ENCODE measurements at places on chromosomes 6 and 20.

GRCh38 chr20:36604952-36605398 lies 604 bp upstream of the RAB5IF start:
- DNase-seq: no peak

DNA sequence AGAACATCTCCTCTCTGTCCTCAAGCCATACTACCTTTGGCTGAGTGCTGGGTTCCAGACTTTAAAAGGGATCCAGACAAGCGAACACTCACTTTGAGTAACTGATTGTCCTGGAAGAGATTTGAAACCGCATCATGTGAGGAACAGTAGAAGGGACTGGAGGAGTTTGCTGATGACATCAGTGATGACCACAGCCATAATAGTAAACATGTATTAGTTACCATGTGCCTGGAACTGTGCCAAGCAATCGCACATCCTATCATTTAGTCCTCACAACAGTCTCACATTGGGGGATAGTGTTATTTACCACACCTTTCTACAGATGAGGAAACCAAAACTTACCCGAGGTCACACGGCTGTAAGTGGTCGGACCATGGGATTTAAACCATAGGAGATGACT lies 39.8 kb downstream of the ARMC2 start:
- DNase-seq: no peak

- DNase-seq: no peak
These were observed 1.2 kb upstream of the ACSS1 start for GRCh38 chr20:25058847-25059810.

- DNase-seq: no peak
These were observed at the start of gene WFDC2 for GRCh38 chr20:45469336-45470261. WFDC2 (plus strand) TSS chr20:45469753; CDS start chr20:45469782, 29 bp downstream.

- DNase-seq: no peak
These were observed 4.0 kb downstream of the ZSWIM3 start for GRCh38 chr20:45861221-45862075.

GRCh38 chr20:48049641-48050040 lies 264.4 kb upstream of the SULF2 start:
- no peak for DNase-seq

- DNase-seq: no peak
These were observed 19.4 kb upstream of the BAK1 start for GRCh38 chr6:33599413-33599938.

- no peak for DNase-seq
These were observed 1.7 kb upstream of the GMPR start for GRCh38 chr6:16236631-16237199.

DNA sequence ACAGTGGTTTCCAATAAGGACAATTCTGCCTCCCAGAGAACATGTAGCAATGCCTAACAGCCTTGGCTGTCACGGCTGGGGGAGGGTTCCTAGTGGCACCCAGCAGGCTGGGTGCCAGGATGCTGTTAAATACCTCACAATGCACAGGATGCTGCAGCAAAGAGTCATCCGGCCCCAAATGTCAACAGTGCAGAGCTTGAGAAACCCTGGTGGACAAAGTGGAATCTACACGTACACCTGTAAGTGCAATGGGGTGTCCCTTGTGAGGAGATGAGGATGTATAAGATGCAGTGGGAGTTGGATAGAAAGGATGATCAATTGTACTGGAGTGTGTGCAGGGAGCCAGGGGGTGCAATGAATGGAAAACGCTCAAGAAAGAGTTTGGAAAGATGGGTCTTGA lies 142.4 kb downstream of the FNDC1 start:
- no peak for DNase-seq

- DNase-seq: no peak
These were observed 5.8 kb downstream of the TUBB start for GRCh38 chr6:30725713-30726505.

GRCh38 chr6:157281570-157281969 lies 41.7 kb downstream of the TMEM242 start:
- no peak for DNase-seq

- DNase-seq: no peak
These were observed 20.3 kb downstream of the CST7 start for GRCh38 chr20:24969186-24970029.

GRCh38 chr20:43916881-43917371 lies 2.3 kb downstream of the TOX2 start:
- no peak for DNase-seq

- peak; percentile 34 for DNase-seq
These were observed 597 bp downstream of the ADA start for GRCh38 chr20:44650771-44651433.

- no peak for DNase-seq
These were observed 766 bp upstream of the TINAG start for GRCh38 chr6:54307439-54307910.

DNA sequence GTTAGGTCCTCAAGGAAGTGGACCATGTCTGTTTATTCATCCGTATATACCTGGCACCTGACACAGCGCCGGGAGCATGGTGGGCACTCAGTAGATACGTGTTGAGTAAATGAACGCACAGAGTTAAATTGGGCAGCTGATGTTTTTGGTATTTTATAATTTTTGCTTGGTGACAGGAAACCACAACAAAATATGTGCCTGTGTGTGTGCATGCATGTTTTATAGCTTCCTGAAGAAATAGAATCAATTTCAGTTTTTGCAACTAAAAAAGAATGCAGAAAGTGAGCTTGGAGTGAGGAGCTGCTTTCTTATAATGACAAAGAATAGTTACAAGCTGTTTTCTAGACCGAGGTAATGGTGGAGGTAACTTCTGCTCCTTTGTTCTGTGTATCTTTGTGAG lies 91.4 kb downstream of the PLCB4 start:
- DNase-seq: no peak

- no peak for DNase-seq
These were observed 664.8 kb upstream of the MMS22L start for GRCh38 chr6:97947841-97948240.

- DNase-seq: no peak
These were observed 53.7 kb upstream of the STX16 start for GRCh38 chr20:58597249-58597891.

GRCh38 chr6:111242452-111242851 lies 155.1 kb downstream of the SLC16A10 start:
- no peak for DNase-seq

- DNase-seq: no peak
These were observed 343.0 kb downstream of the CDKAL1 start for GRCh38 chr6:20877008-20877937.

- no peak for DNase-seq
These were observed 65.5 kb upstream of the BTBD3 start for GRCh38 chr20:11852189-11852588.

- no peak for DNase-seq
These were observed 4.7 kb upstream of the LY86 start for GRCh38 chr6:6583836-6584235.

DNA sequence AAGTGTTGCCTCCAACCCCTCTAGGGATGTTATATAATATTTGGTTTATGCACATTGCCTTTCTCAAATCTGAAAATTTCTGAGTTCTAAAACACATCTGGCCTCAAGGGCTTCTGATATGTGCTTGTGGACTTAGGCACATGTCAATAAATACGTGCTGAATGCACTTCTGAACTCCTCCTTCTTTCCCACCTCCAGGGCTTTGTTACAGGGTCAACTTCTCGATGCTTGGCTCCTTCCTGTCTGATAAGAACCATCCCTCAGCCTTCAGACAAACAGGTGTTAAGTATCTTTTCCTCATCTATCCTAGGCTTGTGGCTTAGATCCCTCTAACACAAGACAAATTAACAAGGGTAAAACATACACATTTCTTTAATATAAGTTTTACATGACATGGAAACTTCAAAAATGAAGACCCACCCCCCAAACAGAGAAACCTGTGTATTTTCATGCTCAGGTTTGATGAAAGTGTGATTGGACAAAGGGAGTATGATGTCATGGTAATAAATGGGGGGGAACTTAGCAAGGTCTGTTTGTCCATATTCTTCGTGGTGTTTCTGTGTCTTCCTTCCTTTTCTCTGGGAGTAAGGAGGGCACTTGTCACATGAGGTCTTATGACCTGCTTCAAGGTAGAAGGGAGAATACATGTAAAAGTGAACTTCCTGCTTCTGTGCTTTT lies 326.9 kb downstream of the CD83 start:
- DNase-seq: no peak

GRCh38 chr6:160259598-160259997 lies 977 bp upstream of the SLC22A2 start:
- DNase-seq: no peak

DNA sequence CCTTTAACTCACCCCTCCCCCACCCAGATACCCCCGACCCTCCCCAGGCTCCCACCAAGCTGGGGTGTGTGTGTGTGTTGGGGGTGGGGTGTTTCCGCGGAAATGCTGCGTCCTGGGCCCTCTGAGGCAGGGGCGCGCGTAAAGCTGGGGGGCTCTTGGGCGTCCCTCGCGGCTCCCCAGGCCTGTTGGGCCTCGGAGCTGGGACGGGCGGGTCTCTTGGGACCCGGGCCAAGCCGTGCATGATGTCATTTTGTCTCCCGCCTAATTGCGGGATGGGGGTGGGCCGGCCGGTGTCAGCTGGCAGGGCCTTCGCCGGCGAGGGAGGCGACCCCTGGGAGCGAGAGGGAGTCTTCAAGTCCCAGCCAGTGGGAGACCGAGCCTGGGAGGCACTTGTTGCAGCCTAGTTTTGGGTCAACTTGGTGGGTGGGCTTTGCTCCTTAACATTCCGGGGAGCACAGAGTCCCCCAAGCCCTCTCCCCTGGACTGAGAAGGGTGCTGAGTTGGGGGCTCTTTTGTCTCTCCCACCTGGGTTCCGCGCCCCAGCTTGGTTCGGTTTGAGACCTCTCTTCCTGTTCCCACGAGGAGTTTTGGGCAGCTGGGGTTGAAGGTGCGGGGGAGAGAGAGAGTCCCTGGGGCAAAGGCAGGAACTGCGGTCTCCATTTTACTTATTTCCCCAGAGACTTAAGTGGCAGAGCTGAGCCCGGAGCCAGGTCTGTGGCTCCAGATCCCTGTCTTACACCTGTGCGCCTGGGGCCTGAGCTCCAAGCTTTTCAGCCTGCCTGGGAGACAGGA lies 623 bp downstream of the MYBL2 start:
- DNase-seq: no peak

DNA sequence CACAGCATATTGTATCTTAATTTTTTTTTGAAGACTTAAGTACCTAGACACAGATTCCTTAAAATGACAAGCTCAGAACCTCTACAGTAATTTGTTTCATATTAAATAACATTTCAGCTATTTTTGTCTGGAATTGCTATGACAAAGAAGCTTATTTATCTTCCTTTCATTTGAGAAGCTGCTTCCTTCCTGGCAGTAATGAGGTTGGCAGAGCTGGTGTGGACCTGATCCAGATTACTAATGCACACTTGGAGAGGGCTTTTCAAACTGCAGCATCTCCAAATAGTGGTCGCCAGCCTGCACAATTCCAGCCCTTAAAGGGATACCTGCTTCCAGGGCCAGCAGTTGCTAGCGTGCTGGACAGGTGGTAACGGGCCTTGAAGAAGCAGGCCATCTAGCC lies 12.1 kb downstream of the PTCHD4 start:
- no peak for DNase-seq

DNA sequence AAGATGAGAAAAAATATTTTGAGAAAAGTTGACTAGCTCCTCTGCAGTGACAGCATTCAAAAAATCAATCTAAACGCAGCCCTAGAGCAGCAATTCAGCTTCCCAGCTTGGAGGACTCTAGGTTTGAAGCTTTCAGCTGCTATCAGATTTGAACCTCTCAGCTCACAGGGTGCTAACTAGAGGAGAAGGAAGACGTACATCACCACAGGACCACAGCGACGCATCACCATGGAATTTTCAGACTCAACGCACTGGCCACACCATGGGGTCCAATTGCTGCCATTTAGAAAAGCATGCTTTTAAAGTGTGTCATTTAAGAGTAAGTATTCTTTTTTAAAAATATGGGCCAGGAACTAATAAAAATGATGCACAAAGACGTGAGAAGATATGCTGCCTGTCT lies 45.0 kb upstream of the FUCA2 start:
- no peak for DNase-seq

GRCh38 chr6:129312880-129313279 lies 397.1 kb downstream of the ARHGAP18 start:
- no peak for DNase-seq

GRCh38 chr6:3355011-3355357 lies 96.2 kb downstream of the PSMG4 start:
- no peak for DNase-seq

DNA sequence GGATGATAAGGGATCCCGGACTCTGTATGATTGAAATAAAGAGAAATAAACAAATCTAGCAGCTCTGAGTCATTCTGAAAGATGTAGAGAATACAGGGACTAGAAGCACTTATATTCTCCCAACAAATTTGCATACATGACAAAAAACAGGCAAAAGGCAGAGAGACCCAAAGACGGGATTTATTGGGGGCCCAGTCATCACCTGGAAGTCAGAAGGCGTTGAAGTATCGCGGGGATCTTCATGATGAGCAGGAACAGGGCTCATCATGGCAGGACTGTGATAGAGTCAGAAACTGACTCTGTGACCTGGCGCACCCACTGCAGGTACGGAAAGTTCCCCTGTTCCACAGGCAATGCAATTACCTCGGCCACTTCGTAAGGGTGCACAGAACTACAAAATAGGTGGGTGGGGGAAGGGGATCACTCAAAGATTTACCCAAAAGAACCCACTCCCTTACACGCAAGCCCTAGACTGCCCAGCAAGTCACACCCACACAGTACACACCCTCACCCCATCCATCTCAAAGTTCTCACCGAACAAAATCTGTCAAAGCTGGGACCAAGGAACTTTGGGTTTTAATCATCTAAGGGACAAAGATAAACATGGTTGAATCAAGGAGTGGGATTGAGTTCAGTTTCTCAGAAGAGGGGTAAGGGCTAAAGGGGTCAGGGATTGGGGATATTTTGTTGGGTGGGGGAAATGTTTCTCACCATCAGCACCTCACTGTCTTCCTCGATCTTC lies 1.4 kb downstream of the CUTA start:
- DNase-seq: no peak

- DNase-seq: no peak
These were observed 263.4 kb downstream of the BMP7 start for GRCh38 chr20:57003012-57003411.

GRCh38 chr6:28742668-28743270 lies 181.0 kb downstream of the TRIM27 start:
- no peak for DNase-seq

DNA sequence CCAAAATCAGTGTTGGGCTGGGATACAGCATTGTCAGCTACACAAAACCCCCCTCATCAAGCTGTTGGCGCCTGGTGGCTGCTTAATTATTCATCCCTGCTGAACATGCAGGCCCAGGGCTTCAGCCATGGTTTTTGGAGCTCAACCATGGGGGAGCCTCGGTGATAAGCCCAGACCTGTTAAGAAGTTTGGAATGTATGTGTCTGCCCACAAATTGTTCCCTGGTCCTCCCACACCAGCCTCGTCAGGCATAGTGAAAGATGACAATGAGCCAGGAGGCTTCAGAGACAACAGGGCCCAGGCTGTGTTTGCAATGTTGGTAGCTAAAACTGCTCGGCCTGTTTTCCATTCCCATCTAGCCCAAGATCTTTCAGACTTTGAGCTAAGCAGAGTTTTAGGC lies 34.8 kb upstream of the SIRPA start:
- DNase-seq: no peak

DNA sequence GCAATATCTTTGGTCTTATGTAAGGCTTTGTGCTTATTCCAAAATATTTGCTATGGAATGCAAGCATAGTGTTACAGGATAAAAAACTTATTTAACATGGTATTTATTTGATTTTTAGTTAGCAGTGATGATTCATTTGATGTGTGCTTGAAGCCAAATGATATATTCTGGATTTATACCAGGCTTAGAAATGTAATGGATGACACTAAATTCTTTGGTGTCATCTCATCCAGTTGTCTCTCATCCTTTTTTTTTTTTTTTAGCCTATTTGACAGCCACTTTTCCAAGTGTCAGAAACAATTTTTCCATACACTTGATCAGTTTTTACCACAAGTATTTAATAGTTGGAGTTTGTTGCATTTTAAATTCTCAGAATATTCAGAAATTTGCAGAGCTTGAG lies 515.3 kb downstream of the CDKAL1 start:
- DNase-seq: no peak
